GM23248 (cell line): ENCODE measurements at places on chromosomes 7 and 10. TPM values are rescaled to one million over a fixed set of nuclear protein-coding genes. Genes with fewer than 3 reads are reported as not detected.

GRCh38 chr10:44393051-44393630 lies 8.2 kb upstream of the CXCL12 start:
- H3K4me1 ChIP-seq = 0 out of 2 replicates have a peak, but pooled peaks cover 8% of the 10 kb centered on the region
- no peak for DNase-seq
- H3K4me3 ChIP-seq = no peak overlapping the region
- no peaks in the 10 kb centered on the region for H3K27me3 ChIP-seq

DNA sequence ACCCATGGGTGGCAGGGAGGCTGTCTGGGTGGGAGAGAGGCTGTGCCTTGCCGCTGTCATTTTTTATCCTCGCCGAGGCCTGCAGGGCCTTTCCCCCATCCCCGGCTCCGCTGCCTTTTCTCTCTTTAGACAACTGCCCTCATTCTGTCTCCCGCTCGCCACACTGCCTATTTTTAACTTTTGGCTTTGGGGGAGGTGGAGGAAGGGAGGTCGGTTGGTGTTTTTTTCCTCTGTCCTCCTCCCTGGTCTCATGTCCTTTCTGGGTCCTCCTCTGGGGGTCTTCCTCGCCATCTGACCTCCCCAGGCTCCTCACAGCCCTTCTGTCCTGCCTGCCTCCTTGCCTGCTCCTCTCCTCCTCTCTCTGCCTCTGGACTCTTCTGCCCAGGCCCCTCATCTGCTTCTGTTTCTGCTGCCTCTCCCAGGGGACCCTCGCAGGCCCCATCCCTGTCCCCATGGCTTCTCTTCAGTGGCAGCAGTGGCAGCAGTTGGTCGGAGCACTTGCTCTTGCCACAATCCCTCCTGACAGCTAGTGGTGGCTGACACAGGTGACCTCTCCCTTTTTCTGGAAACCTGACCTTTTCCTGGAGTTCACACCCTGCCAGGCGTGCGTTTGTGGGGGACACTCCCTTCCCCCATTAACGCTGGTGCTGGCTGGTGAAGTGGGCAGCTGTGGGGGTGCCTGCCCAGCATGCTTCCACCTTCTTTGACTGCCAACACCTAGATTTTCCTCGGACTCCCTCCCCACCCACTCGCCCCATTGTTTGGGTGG lies 19.5 kb upstream of the PCBD1 start:
- no peak overlapping the region for H3K27ac ChIP-seq
- no peaks in the 10 kb centered on the region for H3K4me1 ChIP-seq
- H3K27me3 ChIP-seq = peaks cover 3% of the 10 kb centered on the region; the same call in 1 of the 2 replicates
- no peak overlapping the region for H3K4me3 ChIP-seq
- no peaks in the 10 kb centered on the region for H3K36me3 ChIP-seq
- no peak for DNase-seq

DNA sequence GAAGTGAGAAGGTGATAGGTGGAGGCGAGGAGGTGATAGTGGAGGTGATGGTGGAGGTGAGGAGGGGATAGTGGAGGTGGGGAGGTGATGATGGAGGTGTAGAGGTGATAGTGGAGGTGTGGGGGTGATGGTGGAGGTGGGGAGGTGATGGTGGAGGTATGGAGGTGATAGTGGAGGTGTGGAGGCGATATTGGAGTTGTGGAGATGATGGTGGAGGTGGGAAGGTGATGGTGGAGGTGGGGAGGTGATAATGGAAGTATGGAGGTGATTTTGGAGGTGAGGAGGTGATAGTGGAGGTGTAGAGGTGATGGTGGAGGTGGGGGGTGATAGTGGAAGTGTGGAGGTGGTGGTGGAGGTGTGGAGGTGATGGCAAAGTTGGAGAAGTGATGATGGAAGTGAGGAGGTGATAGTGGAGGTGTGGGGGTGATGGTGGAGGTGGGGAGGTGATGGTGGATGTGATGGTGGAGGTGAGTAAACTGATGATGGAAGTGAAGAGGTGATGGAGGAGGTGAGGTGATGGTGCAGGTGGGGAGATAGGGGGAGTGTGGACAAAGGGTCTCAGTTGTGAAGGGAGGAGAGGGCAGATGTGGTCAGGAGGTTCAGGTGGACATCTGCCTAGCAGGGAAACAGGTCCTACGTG lies 36.6 kb downstream of the ADCY1 start:
- no peak for DNase-seq
- H3K4me1 ChIP-seq = no peaks in the 10 kb centered on the region
- no peak overlapping the region for H3K4me3 ChIP-seq
- no peaks in the 10 kb centered on the region for H3K36me3 ChIP-seq

- H3K4me1 ChIP-seq = no peaks in the 10 kb centered on the region
- peaks cover 5% of the 10 kb centered on the region; the same call in 1 of the 2 replicates for H3K27me3 ChIP-seq
- H3K36me3 ChIP-seq = no peaks in the 10 kb centered on the region
- no peak overlapping the region for H3K4me3 ChIP-seq
- no peak overlapping the region for H3K27ac ChIP-seq
Measured at GRCh38 chr7:128872394-128872824, 9.8 kb downstream of the ATP6V1F start.

GRCh38 chr7:92588561-92588960 lies 1.6 kb downstream of the FAM133B start:
- H3K27ac ChIP-seq = no peak overlapping the region
- peaks cover 39% of the 10 kb centered on the region for H3K4me1 ChIP-seq
- no peaks in the 10 kb centered on the region for H3K27me3 ChIP-seq
- peak overlapping the region; percentile 98 for H3K4me3 ChIP-seq

- no peaks in the 10 kb centered on the region for H3K4me1 ChIP-seq
- H3K4me3 ChIP-seq = no peak overlapping the region
- H3K27me3 ChIP-seq = no peaks in the 10 kb centered on the region
Measured at GRCh38 chr7:117597755-117598154, 117.9 kb downstream of the CFTR start.

DNA sequence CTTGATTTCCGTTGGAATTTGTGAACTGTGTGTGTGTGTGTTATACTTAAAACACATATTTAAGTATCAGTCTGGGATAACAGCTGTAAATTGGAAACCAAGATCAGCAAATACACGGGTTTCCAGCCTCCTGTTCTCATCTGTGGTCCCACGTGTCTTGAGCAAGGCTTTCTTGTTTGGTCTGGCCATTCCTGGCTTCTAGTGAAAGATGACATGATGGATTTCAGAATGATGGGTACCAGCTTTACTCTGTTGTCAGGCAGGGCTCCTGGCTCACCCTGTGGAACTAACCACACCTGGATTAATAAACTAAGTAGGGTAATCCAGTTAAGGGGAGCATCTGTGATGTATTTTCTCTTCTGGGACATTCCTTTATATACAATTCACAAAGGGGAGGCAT lies 346.2 kb upstream of the AOAH start:
- no peak for DNase-seq
- no peaks in the 10 kb centered on the region for H3K4me1 ChIP-seq
- H3K36me3 ChIP-seq = no peaks in the 10 kb centered on the region
- no peak overlapping the region for H3K27ac ChIP-seq
- no peak overlapping the region for H3K4me3 ChIP-seq

DNA sequence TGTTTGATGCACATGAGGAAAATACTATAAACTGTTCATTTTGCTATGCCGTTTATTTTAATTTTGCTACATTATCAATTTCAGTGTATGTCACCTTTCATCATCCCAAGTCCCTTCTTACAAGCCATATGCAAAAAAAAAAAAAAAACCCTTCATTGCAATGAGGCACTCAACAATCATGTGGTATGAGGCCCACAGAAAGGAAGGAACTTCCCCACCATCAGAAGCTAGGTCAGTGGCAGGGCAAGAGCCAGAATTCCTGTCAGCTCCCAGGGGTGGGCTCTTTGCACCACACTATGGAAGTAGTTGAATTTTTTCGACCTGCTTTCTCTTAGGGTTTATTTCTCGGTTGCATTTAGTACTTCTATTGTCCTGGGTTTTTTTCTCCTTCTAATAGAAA lies 75.4 kb downstream of the NOC3L start:
- no peaks in the 10 kb centered on the region; the same call in 1 of the 2 replicates for H3K36me3 ChIP-seq
- peaks cover 11% of the 10 kb centered on the region for H3K4me1 ChIP-seq
- H3K27me3 ChIP-seq = no peaks in the 10 kb centered on the region
- H3K4me3 ChIP-seq = no peak overlapping the region

GRCh38 chr10:51433949-51434475 lies 265.4 kb downstream of the CSTF2T start:
- no peaks in the 10 kb centered on the region for H3K4me1 ChIP-seq
- no peaks in the 10 kb centered on the region for H3K27me3 ChIP-seq
- no peak overlapping the region for H3K27ac ChIP-seq

DNA sequence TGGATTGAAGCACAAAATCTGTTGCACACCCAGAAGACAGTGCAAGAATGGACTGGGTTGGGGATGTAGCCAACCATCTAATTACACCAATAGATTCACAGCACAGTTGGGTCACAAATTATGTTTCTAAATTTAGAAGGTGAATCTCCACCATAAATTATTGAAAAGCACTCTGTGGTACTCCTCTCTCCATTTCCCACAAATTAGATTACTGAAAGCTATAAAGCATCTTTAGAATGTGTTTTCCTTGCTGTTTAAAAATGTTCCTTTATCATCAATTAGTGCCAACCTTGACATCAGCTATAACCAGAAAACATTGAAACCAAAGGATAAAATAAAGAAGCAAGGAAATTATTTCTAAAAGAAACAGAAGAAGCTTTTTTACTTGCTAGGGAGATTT lies 39.9 kb upstream of the HDAC9 start:
- no peak overlapping the region for H3K27ac ChIP-seq
- no peaks in the 10 kb centered on the region for H3K27me3 ChIP-seq
- no peak overlapping the region for H3K4me3 ChIP-seq
- peaks cover 6% of the 10 kb centered on the region; the same call in 1 of the 2 replicates for H3K4me1 ChIP-seq

DNA sequence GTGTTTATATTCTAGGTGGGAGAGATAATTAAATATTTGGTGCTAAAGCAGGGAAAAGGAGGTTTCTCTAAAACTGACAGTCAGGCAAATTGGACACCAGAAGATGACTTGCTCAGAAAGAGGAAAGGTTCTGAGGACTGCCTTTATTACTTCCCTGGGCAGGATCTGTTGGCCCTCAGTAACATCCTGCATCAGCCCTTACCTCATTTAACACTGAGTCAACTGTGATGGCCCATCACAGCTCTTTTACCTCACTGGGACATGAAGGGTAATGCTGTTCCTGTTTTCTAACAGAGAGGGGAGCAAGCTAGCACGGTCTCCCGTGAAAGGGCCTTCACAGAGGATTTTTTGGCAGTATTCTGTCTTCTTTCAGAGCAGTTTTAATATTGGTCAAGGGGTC lies 12.0 kb downstream of the PPP1R17 start:
- H3K4me3 ChIP-seq = no peak overlapping the region
- no peaks in the 10 kb centered on the region; the same call in 1 of the 2 replicates for H3K27me3 ChIP-seq
- no peaks in the 10 kb centered on the region for H3K4me1 ChIP-seq
- H3K27ac ChIP-seq = no peak overlapping the region
- DNase-seq = no peak
- no peaks in the 10 kb centered on the region for H3K36me3 ChIP-seq

DNA sequence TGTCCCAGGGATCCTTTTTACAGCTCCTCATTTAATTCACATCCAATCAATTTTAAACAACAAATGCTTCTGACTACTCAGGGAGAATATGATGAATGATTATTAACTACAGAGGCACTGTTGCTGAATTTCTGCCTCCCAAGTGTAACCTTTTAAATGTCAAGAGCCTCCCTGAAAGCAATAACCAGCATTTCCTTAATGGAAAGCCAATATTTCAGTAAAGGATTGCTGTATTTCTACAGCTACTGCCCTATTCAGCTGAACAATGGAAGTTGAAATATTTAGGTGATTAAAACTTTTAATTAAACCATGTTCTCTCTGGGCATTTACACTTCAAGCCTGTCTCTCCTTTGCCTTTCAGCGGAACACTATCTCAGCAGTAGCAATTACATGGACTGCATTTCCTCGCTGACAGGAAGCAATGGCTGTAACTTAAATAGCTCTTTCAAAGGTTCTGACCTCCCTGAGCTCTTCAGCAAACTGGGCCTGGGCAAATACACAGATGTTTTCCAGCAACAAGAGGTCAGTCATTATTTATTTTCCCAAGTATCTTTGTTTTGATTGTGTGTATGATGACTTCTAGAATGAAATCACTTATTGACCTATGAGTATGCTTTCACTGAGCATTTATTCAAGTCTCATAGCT lies 304.7 kb downstream of the BICC1 start:
- peaks cover 30% of the 10 kb centered on the region; the same call in 1 of the 2 replicates for H3K36me3 ChIP-seq
- H3K27ac ChIP-seq = no peak overlapping the region
- H3K4me3 ChIP-seq = no peak overlapping the region
- no peak for DNase-seq

DNA sequence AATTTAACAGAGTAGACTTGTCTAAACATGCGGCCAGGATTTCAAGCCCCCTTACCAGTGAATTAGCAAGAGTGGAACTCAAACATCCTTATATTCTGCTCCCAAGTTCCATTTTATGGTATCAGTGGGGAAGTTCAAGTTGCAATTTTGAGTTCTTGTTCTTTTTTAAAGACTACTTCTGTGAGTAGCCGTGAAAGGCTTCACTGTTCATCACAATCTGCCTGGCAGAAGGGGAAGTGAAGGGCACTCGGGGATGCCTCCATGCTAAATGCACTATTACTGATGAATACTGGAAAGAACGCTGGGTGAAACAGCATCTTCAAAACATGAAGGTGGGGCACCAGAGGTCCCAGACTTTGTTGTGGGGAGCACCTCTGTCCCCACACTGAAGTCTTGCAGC lies 22.4 kb upstream of the FGL2 start:
- no peak overlapping the region for H3K27ac ChIP-seq
- H3K36me3 ChIP-seq = no peaks in the 10 kb centered on the region
- H3K4me3 ChIP-seq = no peak overlapping the region
- DNase-seq = no peak
- H3K27me3 ChIP-seq = no peaks in the 10 kb centered on the region

DNA sequence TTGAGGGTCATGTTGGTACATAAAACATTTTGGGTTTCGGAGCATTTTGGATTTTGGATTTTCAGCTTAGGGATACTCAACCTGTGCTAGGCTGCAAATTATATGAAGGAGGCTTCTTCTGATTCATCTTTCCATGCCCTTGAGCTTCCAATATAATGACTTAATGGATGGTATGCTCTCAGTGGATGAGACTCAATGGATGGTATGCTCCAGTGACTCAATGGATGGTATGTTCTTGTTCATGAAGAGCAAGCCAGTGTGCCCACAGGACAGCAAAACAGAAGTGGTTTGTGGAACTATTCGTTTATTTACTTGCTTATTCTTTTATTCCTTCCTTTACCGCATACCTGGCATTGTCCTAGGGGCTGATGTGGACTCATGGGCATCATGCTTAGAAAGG lies 969.6 kb downstream of the LRMDA start:
- no peak overlapping the region for H3K27ac ChIP-seq
- peak; percentile 58 for DNase-seq
- H3K36me3 ChIP-seq = no peaks in the 10 kb centered on the region
- no peak overlapping the region for H3K4me3 ChIP-seq

GRCh38 chr7:117083648-117084047 lies 130.3 kb downstream of the ST7 start:
- H3K27ac ChIP-seq = no peak overlapping the region
- no peak overlapping the region for H3K4me3 ChIP-seq
- no peaks in the 10 kb centered on the region for H3K27me3 ChIP-seq
- H3K4me1 ChIP-seq = 0 out of 2 replicates have a peak, but pooled peaks cover 6% of the 10 kb centered on the region

- peak; percentile 0 for DNase-seq
- no peaks in the 10 kb centered on the region for H3K4me1 ChIP-seq
- H3K4me3 ChIP-seq = no peak overlapping the region
- no peaks in the 10 kb centered on the region for H3K36me3 ChIP-seq
Measured at GRCh38 chr10:28796606-28797512, 119.5 kb downstream of the BAMBI start.

- no peaks in the 10 kb centered on the region for H3K27me3 ChIP-seq
- H3K4me3 ChIP-seq = no peak overlapping the region
- no peak overlapping the region for H3K27ac ChIP-seq
Measured at GRCh38 chr10:91226093-91226492, 5.6 kb downstream of the PCGF5 start.

Gene LRRD1
- not detected in 2 replicates for total RNA-seq

Gene THNSL1
- 2.7 and 3.0 TPM in 2 replicates for total RNA-seq

Gene PRF1
- not detected in 2 replicates for total RNA-seq

Gene FZD8
- 22.3 and 25.5 TPM in 2 replicates for total RNA-seq

Gene TMEM213
- not detected in 2 replicates for total RNA-seq

Gene PPP1R17
- total RNA-seq = not detected in 2 replicates

Gene ERVW-1
- total RNA-seq = not detected in 2 replicates

Gene TMEM26
- not detected in 2 replicates for total RNA-seq

Gene UTF1
- total RNA-seq = not detected in 2 replicates

Gene ENTPD1
- total RNA-seq = not detected in 2 replicates
